Muscle of leg (tissue), 16 donors: ENCODE measurements at places on chromosomes 4 and X. TPM values are rescaled to one million over a fixed set of nuclear protein-coding genes. Genes with fewer than 3 reads are reported as not detected.

Gene TMEM271
- total RNA-seq = 0.04 TPM

Gene MFAP3L
- total RNA-seq = 1.1 TPM

Gene GAGE12F
- not detected for total RNA-seq

Gene ZNF157
- 0.35 TPM for total RNA-seq

Gene IL2
- not detected for total RNA-seq

Gene MAP7D3
- total RNA-seq = 12.6 TPM

Gene SSX2
- total RNA-seq = not detected

Gene WDFY3
- total RNA-seq = 40.6 TPM

Gene SLIT2
- total RNA-seq = 10.7 TPM

Gene SERTM2
- total RNA-seq = 0.49 TPM

Gene TCEAL7
- 155 TPM for total RNA-seq

Gene SYTL5
- total RNA-seq = 0.13 TPM

Gene HPSE
- total RNA-seq = 0.18 TPM

Gene CHRDL1
- 10.6 TPM for total RNA-seq

Gene FIP1L1
- 46.3 TPM for total RNA-seq

Gene EPHA5
- 0.66 TPM for total RNA-seq

Gene APLN
- total RNA-seq = 5.7 TPM

Gene SPP1
- total RNA-seq = 238 TPM

Gene MAGEA4
- not detected for total RNA-seq

Gene RIPPLY1
- total RNA-seq = 0.53 TPM

Gene MAP9
- total RNA-seq = 3.1 TPM
